Smooth muscle cell of the coronary artery (primary cell): ENCODE measurements at places on chromosomes 2 and 18. TPM values are rescaled to one million over a fixed set of nuclear protein-coding genes. Genes with fewer than 3 reads are reported as not detected.

The ARHGAP15 gene
- not detected in 2 replicates for total RNA-seq

The POTEF gene
- not detected in 2 replicates for total RNA-seq

The IL36RN gene
- total RNA-seq: not detected in 2 replicates

The FKBP7 gene
- 33.8 and 51.4 TPM in 2 replicates for total RNA-seq

The CABYR gene
- total RNA-seq: 2.0 and 3.4 TPM in 2 replicates

The KCNE4 gene
- 0.38 and 15.8 TPM in 2 replicates for total RNA-seq

The MSTN gene
- not detected in 2 replicates for total RNA-seq

The CHST9 gene
- total RNA-seq: not detected in 2 replicates

The RBM44 gene
- 0.12 and 0.30 TPM in 2 replicates for total RNA-seq

The ANKRD36B gene
- 14.3 and 17.8 TPM in 2 replicates for total RNA-seq

The C1QL2 gene
- total RNA-seq: not detected in 2 replicates

The PLGLB2 gene
- total RNA-seq: 0.23 and 0.60 TPM in 2 replicates

The C2orf78 gene
- total RNA-seq: not detected in 2 replicates

The FSHR gene
- not detected in 2 replicates for total RNA-seq

The LAMA3 gene
- total RNA-seq: 0.60 and 17.4 TPM in 2 replicates

The EGR4 gene
- total RNA-seq: not detected in 2 replicates

The CIDEA gene
- not detected in 2 replicates for total RNA-seq

The C2orf74 gene
- 8.0 and 16.8 TPM in 2 replicates for total RNA-seq

The CYP27A1 gene
- 5.3 and 25.6 TPM in 2 replicates for total RNA-seq
